ENCODE measurements at places on chromosomes 2 and 18.

GRCh38 chr2:183666031-183666430 is 541.8 kb downstream of the NUP35 start:
- H3K36me3 ChIP-seq: no peaks in the 10 kb centered on the region
- no peak overlapping the region for H3K4me3 ChIP-seq
- H3K27me3 ChIP-seq: no peaks in the 10 kb centered on the region
- H3K4me1 ChIP-seq: no peaks in the 10 kb centered on the region

DNA sequence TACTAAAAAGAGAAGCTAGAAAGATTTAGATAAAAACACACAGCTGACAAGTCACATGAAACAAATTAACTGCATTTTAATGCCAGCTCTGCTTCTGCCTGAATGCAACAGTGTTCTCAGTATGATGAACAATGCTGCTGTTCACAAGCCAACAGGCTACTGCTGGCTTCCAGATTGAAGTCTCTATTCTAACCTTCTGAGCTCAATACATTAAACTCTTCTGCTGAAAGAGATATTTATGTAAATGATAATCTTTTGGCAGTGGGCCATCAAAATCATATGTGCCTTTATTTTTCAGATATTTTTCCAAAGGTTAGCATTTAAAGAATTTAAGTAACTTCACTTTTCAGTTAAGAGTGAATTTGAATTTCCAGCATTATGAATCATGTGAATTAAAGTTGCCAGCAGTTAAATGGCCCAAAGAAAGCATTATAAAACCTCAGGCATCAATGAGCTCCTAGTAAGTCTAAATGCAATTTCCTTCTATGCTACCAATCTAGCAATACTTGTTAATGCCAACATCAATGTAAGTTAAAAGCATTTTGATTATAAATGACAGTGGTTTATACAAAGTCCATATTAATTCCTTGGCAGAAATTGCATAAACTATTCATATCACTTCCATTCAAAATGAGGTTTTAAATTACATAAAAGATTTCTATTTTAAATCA is 72.4 kb downstream of the ID2 start:
- H3K4me3 ChIP-seq: no peak overlapping the region
- DNase-seq: no peak
- H3K4me1 ChIP-seq: no peaks in the 10 kb centered on the region

- no peak for DNase-seq
- H3K27me3 ChIP-seq: no peaks in the 10 kb centered on the region
- no peak overlapping the region for H3K4me3 ChIP-seq
- H3K27ac ChIP-seq: no peak overlapping the region
Observed at GRCh38 chr2:203673933-203674332, 32.5 kb upstream of the CD28 start.

- no peak overlapping the region for H3K4me3 ChIP-seq
- DNase-seq: no peak
- H3K4me1 ChIP-seq: no peaks in the 10 kb centered on the region
- no peak overlapping the region for H3K27ac ChIP-seq
Observed at GRCh38 chr18:51235009-51235789, 37.7 kb upstream of the MEX3C start.

- DNase-seq: no peak
- no peak overlapping the region for H3K4me3 ChIP-seq
- H3K27me3 ChIP-seq: no peaks in the 10 kb centered on the region
Observed at GRCh38 chr2:120365236-120365793, 19.4 kb downstream of the INHBB start.

DNA sequence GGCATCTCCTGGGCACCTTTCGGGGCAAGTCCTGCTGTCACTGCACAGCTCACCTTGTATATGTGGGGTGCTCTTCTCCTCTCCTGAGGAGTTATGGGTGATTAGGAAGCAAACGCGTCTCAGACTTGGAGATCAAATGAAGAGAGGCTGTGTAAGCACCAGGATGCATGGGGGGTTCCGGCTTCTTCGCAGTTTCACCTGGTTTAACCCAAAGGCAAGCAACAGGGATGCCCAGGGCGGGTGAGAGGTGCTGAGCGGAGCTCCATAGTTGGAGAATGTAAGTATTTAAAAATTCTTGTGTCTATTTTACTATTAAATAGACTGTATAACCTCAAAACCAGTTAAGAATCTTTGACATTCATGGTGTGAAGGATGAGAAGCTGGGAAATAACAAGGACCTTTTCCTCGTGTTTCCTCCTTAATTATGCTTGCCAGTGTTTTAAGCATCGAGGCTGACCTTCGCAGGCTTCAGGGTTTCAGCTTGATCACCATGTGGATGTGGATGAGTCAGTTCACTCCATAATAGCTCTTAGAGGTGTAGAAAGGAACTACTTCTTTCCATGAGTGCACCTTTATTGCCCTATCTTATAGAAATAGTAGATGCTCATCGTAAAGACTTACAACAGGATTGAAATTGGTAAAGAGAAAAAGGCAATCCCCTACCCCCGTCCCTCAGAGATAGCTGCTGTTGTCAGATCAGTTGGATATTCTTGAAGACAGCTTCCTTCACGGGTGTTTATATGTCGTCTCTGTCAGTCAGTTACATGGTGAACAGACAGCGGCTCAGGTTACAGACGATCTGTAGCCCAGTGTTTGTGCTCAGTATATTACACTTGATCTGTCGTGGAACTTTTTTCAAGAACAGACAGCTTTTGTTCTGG is 201.1 kb downstream of the AGAP1 start:
- no peak for DNase-seq
- no peaks in the 10 kb centered on the region for H3K4me1 ChIP-seq
- no peaks in the 10 kb centered on the region for H3K36me3 ChIP-seq

Data from uterus (tissue), 4 donors.